Right atrium auricular region (tissue), 2 donors: ENCODE measurements at places on chromosomes 3 and 15.

DNA sequence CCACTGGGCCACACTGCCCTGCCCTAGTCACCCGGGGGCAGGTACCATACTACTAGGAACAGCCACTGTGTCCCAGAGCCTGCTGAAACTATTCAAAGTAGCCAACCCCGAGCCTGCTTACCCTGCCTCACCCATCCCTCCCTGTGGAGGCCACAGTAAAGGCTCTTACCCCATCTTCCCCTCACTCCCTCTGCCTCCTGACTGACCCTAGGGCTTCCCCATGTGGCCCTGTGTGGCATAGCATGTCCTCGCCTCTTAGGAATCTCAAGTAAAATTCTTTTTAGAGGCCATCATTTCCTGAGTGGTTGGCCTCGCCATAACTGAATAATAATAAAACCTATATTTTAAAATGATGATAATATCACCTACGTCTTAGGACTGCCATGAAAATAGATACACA, 112.2 kb upstream of the SLC6A11 start:
- DNase-seq = no peak

- no peak for DNase-seq
Observed at GRCh38 chr3:113084777-113085176, 94.0 kb downstream of the GTPBP8 start.

DNA sequence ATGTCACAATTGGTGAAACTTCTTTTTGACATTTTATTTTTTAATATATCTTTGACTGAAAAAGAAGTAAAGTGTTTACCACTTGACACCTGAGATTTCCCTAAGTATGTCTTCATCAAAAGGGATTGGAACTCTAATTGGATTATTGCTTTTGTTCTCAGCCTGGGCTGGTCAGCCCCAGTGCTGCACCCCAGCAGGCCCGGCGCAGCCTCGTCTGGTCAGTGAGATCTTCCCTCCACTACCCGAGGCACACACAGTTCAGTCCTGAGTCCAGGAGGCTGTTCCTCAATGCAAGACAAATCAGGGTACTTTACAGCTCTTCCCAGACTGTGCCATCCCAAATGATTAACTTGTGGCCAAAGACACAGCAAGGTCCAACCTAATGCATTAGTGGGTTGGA, 146.9 kb upstream of the SEMA6D start:
- no peak for DNase-seq

GRCh38 chr3:129312671-129313414, 34.2 kb downstream of the HMCES start:
- DNase-seq = no peak

GRCh38 chr15:60798821-60799220, 319.9 kb upstream of the ICE2 start:
- no peak for DNase-seq

DNA sequence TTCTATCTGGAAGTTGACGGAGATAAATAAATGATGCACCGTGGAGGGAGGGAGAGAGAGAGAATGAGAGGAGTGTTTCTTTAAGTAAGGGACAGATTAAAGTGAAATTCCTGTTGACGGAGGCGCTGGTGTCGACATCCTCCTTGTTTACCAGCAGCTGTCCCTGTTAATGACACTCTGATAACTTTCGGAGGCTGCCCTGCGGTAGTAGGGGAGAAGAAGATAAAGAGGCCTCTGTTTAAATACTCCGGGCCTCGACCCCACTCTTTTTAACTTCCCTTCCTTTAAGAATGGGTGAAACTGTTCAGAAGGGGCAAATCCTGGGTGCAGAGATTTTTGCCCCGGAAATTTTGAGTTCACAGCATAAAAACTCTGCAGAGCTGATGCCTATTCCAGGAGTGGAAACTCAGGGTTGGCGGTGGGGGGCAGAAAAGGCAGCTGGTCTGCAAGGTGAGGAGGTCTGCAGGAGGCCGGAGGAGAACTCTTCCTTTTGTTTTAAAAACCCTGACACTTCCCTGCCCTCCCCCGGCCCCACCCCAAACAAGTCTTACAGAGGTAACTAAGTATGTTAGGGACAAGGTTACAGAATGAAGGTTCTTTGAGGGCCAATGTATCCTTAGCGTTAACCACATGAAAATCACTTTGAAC, 276.6 kb upstream of the NR2F2 start:
- DNase-seq = no peak

DNA sequence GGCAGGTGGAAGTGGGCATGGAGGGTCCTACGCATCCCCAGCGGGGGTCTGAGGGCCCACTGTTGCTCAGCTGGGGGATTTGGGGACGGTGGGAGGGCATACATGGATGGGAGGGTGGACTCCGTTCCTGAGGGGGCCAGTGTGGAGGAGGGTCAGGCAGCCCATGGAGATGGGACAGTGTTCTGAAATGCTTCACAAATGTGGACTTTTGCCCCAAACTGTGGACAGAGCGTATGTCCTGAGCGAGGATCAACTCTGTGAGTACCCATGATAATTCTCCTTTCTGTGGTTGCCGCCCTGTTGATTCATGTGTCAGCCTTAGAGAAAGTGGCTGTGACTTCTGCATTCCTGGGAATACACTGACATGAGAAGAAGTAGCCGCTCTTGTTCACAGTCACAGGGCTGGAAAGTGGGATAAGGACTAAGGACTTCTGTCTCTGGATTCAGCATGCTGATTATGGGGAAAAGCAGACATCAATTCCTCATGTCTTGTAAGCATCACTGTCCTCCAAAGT, 33.4 kb downstream of the SMAD3 start:
- DNase-seq = no peak

- no peak for DNase-seq
Observed at GRCh38 chr15:82595766-82596165, 51.4 kb downstream of the CPEB1 start.

DNA sequence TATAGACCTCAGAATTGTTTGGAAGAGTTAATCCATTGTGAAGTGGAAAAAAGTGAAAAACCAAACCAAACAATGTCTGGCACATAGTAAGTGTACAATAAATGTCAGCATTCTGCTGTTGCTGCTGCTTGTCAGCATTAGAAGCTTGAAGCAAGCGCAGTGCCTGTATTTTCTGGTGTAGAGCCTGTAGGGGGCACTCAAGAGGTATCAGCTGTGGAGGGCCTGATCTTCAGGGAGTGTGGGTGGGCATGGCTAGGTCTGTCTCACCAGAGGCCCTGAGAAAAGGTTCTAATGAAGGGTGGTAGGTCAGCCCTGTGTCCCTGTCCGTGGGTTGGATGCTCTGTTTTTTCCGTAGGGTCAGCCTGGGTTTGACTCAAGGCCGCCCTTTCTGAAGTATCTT, 3.6 kb downstream of the ADAMTSL3 start:
- no peak for DNase-seq

GRCh38 chr3:42019144-42019952, 57.4 kb upstream of the ULK4 start:
- DNase-seq = no peak

DNA sequence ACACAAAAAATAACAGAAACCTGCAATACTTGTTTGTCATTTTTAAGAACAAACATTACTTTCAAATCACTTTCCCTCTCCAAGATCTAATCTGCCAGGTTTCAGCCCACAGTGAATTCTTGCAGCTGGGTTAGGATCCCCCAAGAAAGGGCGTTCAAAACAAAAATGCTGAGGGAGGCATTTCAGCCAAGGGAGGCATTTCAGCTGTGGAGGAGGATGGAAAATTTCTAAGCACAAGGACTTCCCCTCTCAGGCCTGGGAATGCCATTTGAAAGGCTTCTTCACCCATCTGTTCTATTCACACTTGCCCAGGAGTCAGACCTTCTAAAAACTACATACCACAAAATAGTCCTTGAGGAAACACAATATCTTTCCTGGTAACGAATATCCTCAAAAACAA, 69.1 kb downstream of the P3H2 start:
- DNase-seq = no peak

DNA sequence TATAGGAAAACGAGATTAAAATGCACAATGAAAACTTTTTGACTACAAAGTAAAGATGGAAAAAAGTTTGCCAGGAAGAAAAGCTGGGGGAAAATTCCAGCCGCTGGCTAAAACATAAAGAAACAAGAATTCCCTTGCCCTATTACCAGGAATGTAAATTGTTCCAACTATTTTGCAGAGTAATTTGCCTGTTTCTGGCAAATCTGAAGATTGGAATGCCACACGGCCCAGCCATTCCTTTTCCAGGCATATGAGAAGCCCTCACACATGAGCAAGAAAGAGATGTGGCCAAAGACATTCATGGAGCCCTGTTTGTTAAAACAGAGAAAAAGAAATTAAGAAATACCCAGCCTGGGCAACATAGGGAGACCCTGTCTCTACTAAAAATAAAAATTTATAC, 8.4 kb upstream of the GATA2 start:
- no peak for DNase-seq

GRCh38 chr3:37813403-37813802, 48.3 kb upstream of the CTDSPL start:
- no peak for DNase-seq

DNA sequence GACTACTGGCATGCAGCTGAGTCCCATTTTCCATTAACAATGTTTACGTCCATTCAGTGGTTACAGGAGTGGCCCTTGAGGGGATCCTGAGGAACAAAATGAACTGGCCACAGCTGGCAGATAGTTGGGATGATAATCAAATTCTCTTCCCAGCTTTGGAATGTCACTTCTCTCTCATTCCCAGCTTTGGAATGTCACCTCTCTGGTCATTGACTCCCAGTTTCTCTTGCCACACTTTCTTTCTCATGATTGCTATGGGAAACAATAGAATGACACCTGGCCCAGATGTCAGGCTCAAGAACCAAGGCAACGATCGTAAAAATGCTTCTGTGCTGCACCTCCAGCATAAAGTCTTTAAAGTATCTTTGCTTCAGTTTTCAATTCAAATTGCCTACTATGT, 34.0 kb downstream of the ATP13A4 start:
- DNase-seq = no peak

DNA sequence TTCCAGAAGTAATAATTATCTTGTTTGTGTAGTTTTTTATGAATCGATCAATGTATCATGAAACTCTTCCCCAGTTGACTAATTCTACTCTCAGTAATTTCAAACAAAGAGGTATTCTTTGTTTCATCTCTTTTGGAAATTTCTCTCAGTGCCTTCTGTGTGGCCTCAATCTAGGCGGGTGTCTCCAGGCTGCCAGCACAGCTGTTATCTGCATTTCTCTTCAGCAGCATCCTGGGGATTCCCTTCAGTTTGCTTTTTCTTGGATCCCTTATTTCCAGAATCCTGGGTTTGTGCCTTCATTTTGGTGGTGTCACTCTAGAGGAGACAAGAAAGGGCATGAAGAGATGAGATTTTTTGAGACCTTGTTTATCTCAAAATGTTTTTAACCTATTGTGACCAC, 22.7 kb downstream of the NIPA2 start:
- DNase-seq = no peak

- no peak for DNase-seq
Observed at GRCh38 chr3:141471160-141471559, 15.7 kb upstream of the RASA2 start.

DNA sequence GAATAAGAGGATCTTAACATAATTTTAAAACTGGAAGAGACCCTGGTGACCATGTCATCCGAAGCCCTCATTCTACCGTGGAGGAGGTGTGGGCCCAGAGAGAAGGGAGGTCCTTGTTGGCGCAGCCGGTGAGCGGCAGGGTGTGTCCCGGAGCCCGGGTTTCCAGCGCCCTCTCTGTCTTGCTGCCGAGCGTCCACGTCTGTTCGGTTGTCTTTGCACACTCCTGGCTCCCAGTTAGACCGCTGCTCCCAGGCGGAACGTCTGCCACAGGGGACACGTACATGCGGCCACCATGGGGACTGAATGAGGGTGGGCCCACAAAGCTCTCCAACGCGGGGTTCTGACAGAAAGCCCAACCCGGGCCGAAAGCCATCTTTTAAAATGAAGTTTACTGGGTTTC, 6.6 kb upstream of the MUC4 start:
- DNase-seq = no peak

DNA sequence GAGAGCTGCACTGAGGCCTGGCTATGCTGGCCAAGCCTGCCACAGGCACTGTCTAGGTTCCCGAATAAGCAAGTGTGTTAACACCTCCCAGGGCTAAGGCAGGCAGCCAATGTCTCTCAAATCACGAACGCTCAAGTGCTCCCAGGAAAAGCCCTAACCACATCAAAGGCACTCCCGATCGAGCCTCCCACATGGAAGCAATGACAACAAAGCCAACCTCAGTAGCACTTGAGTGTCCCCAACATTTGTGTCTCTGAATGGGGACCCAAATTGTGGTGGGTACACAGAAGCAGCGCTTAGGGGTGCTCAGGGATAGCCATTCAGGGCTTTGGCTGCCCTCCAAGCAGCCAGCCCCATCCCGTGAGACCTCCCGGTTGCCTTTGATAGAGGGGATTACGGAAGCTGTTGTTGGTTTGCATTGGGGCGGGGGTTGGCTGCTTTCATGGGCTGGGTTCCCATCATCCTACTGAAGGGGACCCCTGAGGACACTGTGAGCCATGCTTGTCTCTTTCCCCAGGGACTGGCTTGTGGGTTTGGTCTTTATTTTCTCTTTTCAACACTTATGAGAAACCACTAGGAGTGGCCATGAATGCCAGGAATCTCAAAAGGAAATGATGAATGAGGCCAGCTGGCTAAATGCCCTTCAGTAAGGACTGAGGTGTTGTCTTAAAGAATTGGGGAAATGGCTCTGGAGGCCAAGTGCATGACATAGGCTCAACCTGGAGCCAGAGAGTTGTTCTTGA, 234.1 kb upstream of the FEZF2 start:
- no peak for DNase-seq

GRCh38 chr3:116812949-116813348, 103.4 kb downstream of the TUSC7 start:
- no peak for DNase-seq

GRCh38 chr3:11995120-11995519, 9.1 kb upstream of the SYN2 start:
- DNase-seq = no peak

DNA sequence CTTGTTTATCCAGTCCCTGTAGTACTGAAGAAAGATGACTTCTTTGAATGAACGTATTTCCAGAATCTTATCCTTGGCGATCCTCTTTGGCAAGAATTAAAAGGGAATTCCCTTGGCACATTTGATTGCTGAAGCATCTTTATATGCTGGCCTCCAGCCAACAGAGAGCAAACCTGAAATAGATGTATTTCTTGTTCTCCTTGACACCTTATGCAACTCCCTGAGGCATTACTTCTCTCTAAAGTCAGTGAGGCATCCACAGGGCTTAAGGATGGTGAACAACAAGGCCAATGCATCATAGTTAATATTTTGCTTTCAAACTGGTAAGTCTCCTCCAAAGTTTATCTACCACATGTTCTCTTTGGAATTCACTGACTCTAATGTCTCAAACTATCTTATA, 450.9 kb upstream of the THRB start:
- DNase-seq = no peak
